A549 treated with RU486 at 1 μM for 4 hours (cell line): ENCODE measurements at places on chromosomes 7 and 10. TPM values are rescaled to one million over a fixed set of nuclear protein-coding genes. Genes with fewer than 3 reads are reported as not detected.

MNX1 gene
- 4.0 to 6.6 TPM (median 6.3 TPM) in 5 replicates for total RNA-seq

AGBL3 gene
- 0.66 to 1.5 TPM (median 1.1 TPM) in 5 replicates for total RNA-seq

GIMAP1 gene
- not detected in 5 replicates for total RNA-seq

AKR1D1 gene
- total RNA-seq, result not detected in 5 replicates

FANK1 gene
- total RNA-seq, result 2.4 to 3.8 TPM (median 3.0 TPM) in 5 replicates

ARL5B gene
- 2.5 to 10.8 TPM (median 9.6 TPM) in 5 replicates for total RNA-seq

RTKN2 gene
- total RNA-seq, result 0.58 to 1.2 TPM (median 1.0 TPM) in 5 replicates

DNAJC12 gene
- total RNA-seq, result 51.2 to 75.8 TPM (median 65.1 TPM) in 5 replicates

DPCD gene
- total RNA-seq, result 33.3 to 40.5 TPM (median 35.2 TPM) in 5 replicates

HYAL4 gene
- total RNA-seq, result not detected in 5 replicates

NFKB2 gene
- total RNA-seq, result 59.6 to 105 TPM (median 82.4 TPM) in 5 replicates

TMEM273 gene
- not detected in 5 replicates for total RNA-seq

PRTFDC1 gene
- 17.1 to 21.6 TPM (median 18.2 TPM) in 5 replicates for total RNA-seq

SLC13A4 gene
- not detected in 5 replicates for total RNA-seq

MACC1 gene
- not detected in 5 replicates for total RNA-seq

SRI gene
- total RNA-seq, result 119 to 160 TPM (median 148 TPM) in 5 replicates

FAM25A gene
- total RNA-seq, result not detected in 5 replicates
